CD4-positive, alpha-beta T cell treated with Interleukin-15 for 1 hour (primary cell): ENCODE measurements at places on chromosomes 11 and 22.
A peak's percentile ranks its signal among the peaks of the same experiment; 100 is the strongest.

DNA sequence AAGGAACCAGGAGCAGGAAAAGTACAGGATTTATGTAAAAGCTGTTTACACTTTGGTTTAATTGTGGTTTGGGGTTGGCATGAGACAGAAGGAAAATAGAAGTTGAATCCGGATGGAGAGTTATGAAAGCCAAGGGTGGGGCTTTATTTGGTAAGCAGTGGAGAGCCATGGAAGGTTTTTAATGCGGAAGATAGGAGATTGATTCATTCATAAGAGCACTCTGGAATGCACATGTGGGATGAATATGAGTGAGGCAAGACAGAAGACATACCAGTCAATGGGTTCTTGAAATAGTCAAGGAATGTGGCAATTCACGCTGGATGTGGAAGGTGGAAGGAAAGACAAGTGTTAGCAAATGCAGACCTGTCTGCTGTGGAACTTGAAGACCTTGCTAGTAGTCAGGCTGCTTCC, 9.3 kb upstream of the GLB1L3 start:
- no peak for DNase-seq

DNA sequence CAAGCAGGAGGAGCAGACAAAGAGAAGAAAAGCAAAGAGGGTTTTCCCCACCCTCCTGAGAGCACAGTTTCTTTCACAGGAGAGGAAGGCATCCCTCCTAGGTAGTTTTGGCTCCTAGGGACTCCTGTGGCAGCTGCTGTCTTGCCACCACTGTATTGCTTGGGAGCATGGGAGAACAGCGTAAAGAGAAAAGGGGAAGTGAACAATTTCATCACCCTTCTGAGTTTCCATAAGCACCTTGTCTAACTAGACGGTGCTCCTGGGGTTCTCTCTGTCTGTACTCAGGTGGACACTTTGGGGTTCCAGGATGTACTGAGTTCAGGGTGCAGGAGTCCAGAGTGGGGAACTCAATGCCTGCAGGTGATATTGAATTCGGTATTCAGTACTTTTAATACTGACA, 1430.5 kb downstream of the TBC1D22A start:
- DNase-seq, result no peak

- DNase-seq, result no peak
Observed at GRCh38 chr22:46841522-46841921, 79.1 kb downstream of the TBC1D22A start.

DNA sequence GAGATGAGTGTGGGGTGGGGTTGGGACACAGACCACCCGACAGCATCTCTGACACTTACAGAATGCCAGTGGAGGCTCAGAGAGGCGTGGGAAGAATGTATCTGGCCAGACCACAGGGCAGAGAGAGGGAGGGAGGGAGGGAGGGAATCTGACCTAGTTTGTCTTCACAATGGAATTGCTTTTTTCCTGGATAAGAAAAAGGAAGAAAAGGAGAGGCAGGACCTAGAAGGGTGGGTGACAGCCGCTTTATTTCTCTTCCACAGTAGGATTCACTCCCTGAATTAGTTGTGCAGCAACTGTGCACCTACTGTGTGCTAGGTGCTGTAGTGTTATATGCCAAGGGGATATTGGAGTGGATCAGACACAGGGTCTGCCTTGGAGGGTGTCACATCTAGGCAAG, 3.7 kb downstream of the KCNK4 start:
- no peak for DNase-seq

DNA sequence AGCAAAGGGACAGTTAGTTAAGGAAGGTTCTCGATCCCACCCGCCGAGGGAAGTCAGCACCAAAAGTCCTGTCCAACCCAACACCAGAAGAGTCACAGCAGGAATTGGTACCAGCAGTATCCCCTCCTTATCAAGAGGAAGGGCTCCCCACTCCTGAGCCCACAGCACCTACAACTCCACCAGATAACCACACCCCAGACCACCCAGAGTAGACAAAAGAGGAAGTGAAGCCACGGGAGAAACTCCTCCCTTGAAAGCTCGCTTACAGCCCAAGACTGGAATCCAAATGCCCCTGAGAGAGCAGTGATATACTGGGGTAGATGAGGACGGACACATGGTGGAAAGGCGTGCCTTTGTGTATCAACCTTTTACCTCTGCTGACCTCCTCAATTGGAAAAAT, 7.3 kb upstream of the CD5 start:
- peak; percentile 49 for DNase-seq

GRCh38 chr22:48832592-48832991, 995.1 kb downstream of the BRD1 start:
- DNase-seq, result no peak

DNA sequence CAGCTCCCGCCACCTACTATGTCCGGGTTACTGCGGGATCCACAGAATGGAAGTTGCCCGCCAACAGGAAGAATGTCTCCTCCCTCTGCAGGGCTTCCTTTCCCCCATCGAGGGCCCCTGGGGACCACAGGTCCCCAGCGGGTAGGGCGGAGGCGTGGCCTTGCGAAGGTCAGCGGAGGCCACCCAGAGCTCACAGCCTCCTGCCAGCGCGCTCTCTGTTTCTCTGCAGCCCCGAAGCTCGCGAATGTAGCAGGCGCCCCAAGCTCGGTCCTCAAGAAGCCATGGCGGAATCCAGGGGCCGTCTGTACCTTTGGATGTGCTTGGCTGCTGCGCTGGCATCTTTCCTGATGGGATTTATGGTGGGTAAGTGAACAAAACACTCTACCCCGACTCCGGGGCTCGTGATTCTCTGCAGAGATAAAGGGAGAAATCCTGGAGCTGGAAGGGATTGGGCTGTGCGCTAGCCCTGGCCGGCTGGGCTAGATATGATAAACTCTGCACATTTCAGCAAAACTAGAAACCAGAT, at the start of gene NAALAD2:
Gene NAALAD2 (plus strand): TSS at position 186 of the 526 bp plus-strand sequence. CDS start 96 bp downstream, at position 282.
- DNase-seq, result no peak

DNA sequence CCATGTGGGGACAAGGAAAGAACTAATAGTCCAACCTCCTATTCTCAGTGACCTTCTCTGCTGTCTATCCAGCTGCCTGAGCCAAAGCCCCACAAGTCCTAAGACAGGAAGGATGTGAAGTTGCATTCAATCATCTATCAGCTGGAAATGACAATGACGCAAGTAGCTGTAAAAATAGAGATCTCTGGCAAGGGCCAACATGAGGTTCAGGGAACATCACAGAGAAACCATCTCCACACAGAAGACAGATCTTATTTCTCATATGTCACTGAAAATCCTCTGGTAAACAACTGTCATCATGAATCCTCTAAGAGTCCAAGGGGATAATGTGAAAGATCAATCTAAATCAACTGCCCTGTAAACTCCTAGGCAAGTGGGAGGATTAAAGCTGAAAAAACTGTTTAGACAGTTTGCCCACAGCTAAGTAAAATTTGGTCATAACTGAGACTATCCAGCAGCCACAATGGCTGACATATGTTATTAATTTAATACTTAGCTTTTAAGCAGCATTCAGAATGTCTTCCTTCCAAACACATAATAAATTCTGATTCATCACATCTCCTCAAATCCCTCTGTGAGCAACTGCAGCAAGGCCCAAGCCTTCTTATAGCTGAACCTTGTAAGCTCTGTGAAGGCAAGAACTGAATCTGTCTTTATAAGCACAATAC, 52.1 kb downstream of the ALG9 start:
- DNase-seq, result no peak

DNA sequence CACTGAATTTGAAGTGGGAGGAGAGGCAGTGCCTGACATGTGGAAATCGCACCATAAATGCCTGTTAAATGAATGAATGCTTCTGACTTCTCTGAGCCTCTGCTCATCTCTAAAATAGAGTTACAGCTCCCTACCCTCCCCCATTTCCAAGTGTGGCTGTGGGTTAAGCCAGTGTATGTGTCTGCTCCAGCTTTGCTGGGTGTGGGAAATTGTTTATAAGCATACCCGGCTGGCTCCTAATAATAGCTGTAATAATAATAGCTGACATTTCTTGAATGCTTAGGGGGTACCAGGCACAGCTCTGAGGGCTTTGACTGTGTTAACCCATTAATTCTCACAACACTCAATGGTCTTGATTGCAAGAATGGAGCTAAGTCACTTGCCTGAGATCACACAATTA, 7.0 kb upstream of the FCHSD2 start:
- DNase-seq, result no peak

DNA sequence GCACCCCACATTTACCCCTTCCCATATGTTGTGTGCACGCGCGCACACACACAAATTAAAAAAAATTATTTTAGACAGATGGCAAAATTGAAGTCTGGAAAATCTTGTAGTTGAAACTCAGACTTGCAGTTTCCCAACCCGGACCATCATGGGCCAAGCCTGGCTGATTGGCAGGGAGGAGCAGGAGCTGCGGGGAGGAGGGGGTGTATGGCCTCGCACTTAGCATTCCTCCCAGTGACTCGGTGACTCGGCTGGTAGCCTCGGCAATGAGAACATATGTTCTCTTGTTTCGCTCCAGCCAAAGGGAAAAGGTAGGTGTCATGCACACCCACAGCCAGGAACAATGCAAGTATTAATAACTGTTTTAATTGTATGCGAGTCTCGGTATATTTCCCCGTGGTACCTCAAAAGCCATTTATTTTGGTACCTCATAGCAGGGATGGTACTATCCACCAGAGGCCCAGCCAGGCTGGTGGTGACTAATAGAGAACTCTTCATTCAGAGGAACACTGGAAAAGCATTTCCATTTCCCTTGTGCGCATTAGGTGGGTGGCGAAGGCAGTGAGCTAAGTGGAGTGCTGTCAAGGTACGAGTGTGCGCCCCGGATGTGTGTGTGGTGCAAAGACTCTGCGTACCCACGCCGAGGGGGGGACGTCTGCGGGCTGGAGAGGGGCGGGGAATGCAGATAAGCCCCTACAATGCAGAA, 92.5 kb downstream of the DSCAML1 start:
- DNase-seq, result no peak

DNA sequence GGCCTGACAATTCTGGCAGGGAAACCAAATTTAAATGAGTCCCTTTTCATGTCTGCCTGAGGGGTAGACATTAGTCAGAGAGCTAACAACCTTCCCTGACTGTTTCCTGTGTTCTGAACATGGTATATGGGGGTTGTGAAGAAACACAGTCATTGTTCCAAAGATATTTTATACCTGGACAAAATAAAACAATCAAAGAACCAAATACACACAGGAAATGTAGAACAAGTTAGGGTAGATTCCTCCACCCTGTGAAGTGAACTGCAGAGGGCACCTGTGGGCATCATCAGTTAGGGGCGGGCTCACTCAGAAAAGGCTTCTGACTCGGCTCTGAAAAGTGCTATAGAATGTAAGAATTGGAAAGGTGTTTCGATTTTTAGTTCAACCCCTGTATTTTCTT, 231.9 kb upstream of the CADM1 start:
- DNase-seq, result no peak

DNA sequence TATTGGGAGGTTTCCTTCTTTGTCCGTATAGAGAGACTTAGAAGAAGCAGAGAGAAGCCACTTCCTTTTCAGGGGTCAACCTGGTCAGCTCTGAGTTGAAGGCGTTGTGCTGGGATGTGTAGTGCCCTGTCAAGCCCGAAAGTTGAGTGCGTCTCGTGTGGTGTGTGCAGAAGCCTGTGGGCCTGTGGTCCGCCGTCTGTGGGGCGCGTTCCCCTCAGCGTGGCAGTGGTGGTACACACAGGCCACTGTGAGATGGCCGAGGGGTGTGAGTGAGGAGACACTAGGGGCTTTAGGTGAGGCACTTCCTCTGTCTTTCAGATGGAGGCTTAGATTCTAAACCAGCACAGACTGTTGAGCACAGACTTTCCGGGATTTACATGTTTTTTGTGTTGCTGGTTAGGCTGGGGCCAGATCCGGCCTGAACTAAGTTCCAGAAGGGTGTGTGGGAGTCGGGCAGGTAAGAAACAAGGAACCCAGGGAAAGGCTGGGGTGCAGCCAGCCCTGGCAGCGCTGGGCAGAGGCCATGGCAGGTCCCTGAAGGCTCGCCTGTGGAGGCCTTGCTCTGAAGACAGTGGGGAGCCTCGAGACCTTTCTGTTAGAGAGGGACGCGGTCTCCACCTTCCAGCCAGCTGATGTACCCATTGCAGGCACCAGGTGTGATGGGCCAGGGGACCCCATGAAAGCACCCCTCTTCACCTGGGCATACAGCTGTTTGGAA, 194.2 kb downstream of the TBC1D22A start:
- DNase-seq, result no peak

GRCh38 chr11:2954263-2954662, 25.0 kb upstream of the PHLDA2 start:
- DNase-seq, result no peak

- no peak for DNase-seq
Observed at GRCh38 chr11:35546317-35546716, 20.9 kb upstream of the PAMR1 start.

DNA sequence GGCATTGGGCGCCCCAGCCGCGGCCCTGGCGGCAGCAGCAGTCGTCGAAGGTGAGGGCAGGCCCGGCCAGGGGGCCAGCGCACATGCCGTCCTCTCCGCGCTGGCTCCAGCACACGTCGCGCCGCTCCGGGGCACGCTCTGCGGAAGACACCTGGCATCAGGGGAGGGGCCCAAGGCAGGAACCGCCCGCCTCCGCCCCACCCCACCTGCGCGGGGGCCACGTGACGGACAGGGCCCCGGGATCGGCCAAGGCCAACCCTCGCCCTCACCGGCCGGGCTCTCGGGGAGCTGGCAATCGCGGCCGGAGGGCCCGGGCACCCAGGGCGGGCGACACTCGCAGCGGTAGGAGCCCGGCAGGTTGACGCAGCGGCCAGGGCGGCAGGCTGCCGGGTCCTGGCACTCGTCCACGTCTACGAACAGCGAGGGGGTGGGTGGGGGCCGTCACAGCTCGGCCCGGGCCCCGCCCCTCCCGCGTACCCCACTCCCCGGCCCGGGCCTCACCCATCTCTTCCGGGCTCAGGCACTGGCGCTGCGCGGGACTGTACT, 14.9 kb downstream of the SCYL1 start:
- no peak for DNase-seq

- no peak for DNase-seq
Observed at GRCh38 chr11:118108513-118108912, 21.8 kb upstream of the SMIM35 start.

- DNase-seq, result no peak
Observed at GRCh38 chr22:48782326-48782725, 1045.3 kb downstream of the BRD1 start.

- peak; percentile 58 for DNase-seq
Observed at GRCh38 chr11:62664405-62665074, 470 bp downstream of the C11orf98 start.

DNA sequence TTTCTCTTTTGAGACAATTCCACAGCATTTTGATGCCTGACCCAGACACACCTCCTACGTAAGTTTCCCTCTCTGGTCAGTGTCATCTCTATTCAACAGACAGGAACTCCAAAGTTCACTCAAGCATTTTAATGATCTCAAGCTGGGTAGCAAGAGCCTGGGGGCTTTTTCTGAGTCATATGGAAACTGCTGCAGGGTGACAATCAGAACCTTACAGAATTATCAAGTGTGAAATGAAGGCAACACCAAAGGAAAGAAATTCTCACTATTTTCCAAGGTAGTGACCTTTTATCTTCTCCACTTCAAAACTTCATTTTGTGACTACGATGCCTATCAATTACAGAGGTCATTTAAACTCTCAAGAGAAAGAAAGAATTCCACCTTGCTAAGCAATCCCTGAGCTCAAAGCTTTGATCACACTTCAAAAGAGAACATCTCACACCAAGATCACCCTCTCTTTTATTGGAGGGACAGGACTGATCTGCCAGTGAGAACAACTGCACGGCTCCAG, 229.0 kb upstream of the ZC3H12C start:
- no peak for DNase-seq

GRCh38 chr11:17394743-17395390, 6.4 kb upstream of the KCNJ11 start:
- DNase-seq, result no peak
